ENCODE measurements at places on chromosomes 2 and 18.

- DNase-seq = no peak
Measured at GRCh38 chr2:112048236-112048592, 6.9 kb upstream of the TMEM87B start.

GRCh38 chr2:29212009-29212408, 96.8 kb downstream of the CLIP4 start:
- DNase-seq = no peak

GRCh38 chr2:128446874-128447537, 128.3 kb upstream of the HS6ST1 start:
- no peak for DNase-seq

DNA sequence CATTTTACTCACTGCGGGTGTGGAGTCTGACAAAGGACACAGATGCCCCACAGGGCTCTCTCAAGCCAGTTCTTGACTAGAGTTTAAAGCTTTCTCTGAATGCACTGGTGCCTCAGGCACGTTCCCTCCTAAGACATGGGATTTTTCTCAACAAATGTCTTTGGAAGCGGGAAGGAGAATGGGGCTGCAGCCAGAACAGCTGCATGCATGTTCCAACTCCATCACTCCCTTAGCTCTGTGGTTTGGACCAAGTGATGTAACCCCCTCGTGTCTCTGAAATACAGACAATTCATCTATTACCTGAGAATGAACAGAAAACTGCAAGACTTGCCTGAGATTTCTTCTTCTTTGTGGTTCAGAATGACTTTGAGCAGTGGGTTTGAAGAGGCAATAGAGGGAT, 141.7 kb upstream of the SERPINE2 start:
- DNase-seq = no peak

- no peak for DNase-seq
Measured at GRCh38 chr2:86482034-86482433, 40.9 kb downstream of the KDM3A start.

DNA sequence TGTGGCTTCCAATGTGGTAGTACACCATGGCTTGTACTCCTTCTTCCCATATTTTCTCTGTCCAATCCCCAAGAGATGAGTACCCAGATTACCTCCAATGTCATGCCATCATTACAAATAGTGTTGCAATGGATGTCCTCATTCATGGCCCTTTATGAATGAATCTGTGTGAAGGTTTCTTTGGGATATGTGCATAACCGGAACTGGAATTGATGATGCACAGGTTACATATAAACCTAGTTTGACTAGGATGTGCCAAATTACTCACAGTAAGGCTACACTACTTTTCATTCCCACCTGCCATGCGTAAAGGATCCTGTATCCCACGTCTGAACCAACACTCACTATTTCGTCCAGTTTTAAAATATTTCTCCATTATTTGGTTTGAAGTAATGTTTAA, 173.9 kb upstream of the CXCR4 start:
- DNase-seq = no peak
